ENCODE measurements at places on chromosomes 4 and X.

GRCh38 chr4:40603281-40603680, 26.4 kb downstream of the RBM47 start:
- DNase-seq, result no peak

GRCh38 chr4:124537971-124538370, 174.6 kb downstream of the ANKRD50 start:
- DNase-seq, result no peak

- no peak for DNase-seq
Observed at GRCh38 chr4:7434766-7435150, at the start of gene PSAPL1. Gene PSAPL1 (minus strand): TSS chr4:7434930. CDS start chr4:7434879, 51 bp downstream.

- DNase-seq, result no peak
Observed at GRCh38 chrX:9832811-9833210, 46.6 kb downstream of the SHROOM2 start.

- DNase-seq, result no peak
Observed at GRCh38 chrX:154855256-154855655, 20.8 kb upstream of the SMIM9 start.

- DNase-seq, result peak; percentile 6
Observed at GRCh38 chrX:66030505-66031317, 9.2 kb downstream of the VSIG4 start.

GRCh38 chr4:94341481-94342370, 910 bp downstream of the HPGDS start:
- no peak for DNase-seq

DNA sequence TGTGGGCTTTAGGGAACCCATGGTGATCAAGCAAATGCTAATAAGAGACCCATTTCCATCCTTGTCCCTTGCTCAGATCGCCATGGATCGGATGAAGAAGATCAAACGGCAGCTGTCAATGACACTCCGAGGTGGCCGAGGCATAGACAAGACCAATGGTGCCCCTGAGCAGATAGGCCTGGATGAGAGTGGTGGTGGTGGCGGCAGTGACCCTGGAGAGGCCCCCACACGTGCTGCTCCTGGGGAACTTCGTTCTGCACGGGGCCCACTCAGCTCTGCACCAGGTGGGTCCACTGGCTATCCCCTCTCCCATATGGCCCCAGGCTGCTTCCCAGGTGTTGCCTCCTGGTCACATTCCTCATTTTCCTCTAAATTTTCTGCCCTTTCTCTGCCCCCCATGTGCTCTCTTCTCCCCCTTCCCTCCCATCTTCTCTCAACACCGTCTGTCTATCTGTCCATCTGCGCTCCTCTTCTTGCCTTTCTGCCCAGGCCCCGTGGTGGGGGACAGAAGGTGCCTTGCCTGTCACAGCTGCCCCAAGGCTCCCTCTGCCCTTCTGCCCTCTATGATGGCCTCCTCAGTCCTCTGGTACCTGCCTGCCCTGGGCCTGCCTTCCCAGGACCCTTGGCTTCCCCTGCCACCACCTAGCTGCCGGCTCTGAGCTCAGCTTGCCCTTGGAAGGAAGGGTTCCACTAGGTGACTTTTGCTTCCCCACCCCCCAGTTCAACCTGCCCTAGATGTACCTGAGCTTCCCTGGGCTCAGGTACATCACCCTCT, 5.2 kb downstream of the CDK16 start:
- no peak for DNase-seq

GRCh38 chrX:153333266-153333665, 687 bp upstream of the ZNF275 start:
- DNase-seq, result no peak

DNA sequence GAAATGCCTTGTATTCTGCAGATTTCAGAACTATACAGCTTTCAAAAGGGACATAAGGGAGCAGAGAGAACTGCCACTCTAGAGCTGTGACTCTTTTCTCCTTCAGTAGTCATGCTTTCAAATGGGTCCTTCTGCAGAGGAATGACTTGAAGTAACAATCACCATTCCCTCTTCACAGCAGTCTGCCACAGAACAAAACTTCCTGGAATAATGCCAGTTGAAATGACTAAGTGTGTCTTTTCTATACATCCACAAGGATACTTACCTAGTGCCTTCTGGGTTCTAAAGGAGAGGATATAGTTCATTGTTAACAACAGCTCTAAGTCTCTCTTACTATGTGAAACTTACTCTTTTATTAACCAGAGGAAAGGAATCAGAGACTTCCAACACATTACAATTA, 515.4 kb upstream of the ATOH1 start:
- no peak for DNase-seq

GRCh38 chr4:151228189-151229119, 48.5 kb upstream of the PRSS48 start:
- DNase-seq, result no peak
